ENCODE measurements at places on chromosomes 1 and 21. TPM values are rescaled to one million over a fixed set of nuclear protein-coding genes. Genes with fewer than 3 reads are reported as not detected.
A peak's percentile ranks its signal among the peaks of the same experiment; 100 is the strongest.

The TCHH gene
- total RNA-seq: not detected

The ASTN1 gene
- total RNA-seq: 0.43 TPM

The SIK1 gene
- not detected for total RNA-seq

The OR2C3 gene
- total RNA-seq: not detected

The GALE gene
- 142 TPM for total RNA-seq

DNA sequence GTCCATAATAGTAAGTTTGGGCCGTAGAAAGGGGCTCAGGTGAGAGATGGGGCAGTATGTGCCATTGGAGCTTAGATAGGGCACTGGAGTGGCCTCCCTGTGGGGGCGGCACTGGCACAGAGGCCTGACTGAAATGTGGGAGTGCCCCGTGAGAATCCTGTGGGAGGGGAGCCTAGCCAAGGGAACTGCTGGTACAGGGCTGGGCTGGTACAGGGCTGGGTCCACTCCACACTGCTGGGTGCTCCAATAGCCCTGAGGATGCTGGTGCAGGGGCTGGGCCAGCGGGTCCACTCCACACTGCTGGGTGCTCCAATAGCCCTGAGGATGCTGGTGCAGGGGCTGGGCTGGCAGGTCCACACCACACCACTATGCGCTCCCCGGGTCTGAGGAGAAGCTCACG lies 44.8 kb upstream of the PWP2 start:
- DNase-seq: no peak

- no peak for DNase-seq
Observed at GRCh38 chr1:225914947-225915346, 9.1 kb downstream of the PYCR2 start.

DNA sequence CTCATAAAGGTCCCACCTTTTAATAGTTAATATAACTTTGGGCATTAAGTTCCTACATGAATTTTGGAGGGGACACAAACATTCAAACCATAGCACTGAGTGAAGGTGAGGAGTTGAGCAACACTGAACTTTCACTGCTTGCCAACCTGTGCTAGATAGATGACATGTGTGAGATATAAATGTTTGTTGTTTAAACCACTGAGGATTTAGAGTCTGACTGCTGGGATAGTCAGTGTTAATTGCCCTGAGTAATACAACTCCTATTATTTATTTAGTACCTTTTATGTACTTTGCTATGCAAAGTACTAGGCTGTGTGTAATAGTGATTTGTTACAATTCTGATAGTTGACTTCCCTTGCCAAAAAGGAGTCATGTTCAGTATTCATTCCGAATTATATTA lies 32.4 kb upstream of the SLC16A1 start:
- no peak for DNase-seq

DNA sequence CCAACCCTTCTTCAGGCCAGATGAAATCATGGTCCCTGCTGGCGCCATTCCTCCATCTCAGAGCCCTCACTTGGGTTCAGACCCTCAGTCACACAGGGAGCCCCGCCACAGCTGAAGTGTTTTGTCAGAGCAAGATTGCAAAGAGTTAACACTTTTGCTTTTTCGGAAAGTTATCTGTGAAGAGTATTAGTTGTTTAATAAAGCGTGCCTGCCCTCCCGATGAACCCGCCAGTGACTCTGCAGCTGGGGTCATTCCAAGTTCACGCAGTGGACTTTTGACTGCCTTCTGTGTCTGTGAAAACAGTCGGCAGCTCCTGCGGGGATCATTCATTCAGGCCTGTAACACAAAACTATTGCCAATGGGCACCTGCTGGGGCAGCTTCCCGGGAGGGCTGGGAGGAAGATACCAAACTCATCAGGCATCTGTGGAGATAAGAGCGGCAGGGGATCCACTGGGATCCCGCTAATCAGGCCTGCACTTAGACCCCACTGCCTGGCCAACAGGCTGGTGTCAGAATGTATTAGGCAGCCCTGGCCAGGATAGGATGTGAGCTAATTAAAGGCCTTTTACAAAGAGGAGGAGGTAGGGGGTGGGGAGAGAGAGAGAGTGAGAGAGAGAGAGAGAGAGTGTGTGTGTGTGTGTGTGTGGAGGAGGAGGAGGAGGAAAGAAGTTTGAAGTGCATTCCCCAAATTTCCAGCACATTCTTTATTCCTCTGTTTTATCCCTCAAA lies 184.5 kb downstream of the DHRS3 start:
- peak; percentile 29 for DNase-seq

DNA sequence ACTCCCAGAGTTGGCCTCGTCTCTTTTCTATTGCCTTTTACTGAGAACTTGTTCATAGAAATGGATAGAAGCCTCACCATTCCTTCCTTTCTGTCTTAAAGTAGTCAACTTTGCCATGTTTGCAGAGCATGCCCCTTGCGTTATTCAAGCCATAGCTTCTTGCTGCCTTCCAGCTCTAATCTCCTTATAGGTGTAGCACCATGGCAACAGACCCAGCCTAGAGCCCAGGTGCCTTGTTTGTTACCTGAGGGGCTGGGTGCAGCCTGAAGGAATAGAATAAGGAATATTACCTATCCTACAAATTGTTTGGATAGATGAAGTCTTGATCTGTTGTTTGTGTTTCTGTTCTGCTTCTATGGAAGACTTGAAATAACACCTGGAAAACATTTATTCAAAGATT lies 59.9 kb downstream of the CLEC20A start:
- no peak for DNase-seq

All from H4 (cell line).